Activated T-cell treated with anti-CD3 and anti-CD28 coated beads, Interleukin-2, amount 50 U/mL, for 48 hours (primary cell): ENCODE measurements at places on chromosomes 13 and 19.

DNA sequence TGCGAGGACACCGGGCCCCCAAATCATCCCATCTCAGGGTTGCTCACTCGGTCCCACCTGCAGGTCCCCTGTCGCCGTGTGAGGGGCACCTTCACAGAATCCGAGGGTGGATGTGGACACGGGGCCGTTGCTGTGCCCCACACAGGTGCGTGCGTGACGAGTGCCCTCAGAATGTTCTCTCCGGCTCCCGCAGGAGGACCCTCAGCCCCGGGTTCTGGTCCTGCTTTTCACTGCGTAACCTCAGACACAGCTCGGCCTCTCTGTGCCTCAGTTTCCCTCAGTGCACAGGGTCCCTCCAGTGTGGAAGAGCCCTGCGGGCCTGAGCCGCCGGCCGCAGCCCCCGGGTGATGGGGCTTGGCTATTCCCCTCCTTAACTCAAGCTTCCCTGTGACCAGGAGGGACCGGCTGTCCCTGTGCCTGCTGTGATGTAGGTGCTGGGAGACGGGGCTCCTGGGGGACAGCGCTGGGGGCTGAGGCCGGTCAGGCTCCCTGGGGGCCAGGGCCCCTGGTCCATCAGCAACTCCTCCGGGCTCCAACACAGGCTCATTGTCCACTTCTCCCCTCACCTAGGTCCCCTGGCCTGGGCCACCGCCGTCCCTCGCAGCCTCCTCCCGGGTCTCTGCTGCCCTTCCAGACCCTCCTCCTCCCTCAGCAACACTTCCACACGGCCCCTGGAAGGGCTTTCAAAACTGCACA is 4.8 kb downstream of the SHC2 start:
- DNase-seq, result no peak

- DNase-seq, result no peak
Observed at GRCh38 chr13:95375706-95376105, 74.5 kb upstream of the ABCC4 start.

- DNase-seq, result no peak
Observed at GRCh38 chr13:86882835-86883234, 788.3 kb upstream of the SLITRK5 start.

- no peak for DNase-seq
Observed at GRCh38 chr19:5851302-5851701, at the start of gene FUT3. Gene FUT3 (minus strand): TSS chr19:5851449.

GRCh38 chr19:45147835-45148676 is 12.7 kb downstream of the NKPD1 start:
- no peak for DNase-seq

DNA sequence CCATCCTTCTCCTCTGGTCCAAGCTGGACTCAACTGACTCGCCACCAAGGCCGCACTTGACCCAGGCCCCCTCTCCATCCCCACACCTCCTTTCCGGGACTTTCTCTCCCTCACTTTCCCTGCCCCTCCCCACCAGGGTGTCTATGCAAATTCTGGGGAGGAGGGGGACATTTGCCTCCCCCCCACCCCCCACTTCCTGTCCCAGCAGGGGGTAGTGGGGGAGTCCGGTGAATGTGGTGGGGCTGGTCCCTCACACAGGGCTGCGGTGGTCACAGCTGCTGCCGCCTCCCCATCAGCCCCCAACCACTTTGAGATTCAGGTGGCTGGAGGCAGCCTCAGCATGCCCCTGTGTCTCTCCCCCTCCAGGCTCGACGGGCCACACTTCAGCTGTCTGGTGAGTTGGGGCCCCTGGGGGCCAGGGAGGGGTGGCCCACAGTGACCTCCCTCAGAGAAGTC is 870 bp downstream of the SPIB start:
- DNase-seq, result no peak

GRCh38 chr13:44905556-44905955 is 83.7 kb downstream of the NUFIP1 start:
- DNase-seq, result no peak

DNA sequence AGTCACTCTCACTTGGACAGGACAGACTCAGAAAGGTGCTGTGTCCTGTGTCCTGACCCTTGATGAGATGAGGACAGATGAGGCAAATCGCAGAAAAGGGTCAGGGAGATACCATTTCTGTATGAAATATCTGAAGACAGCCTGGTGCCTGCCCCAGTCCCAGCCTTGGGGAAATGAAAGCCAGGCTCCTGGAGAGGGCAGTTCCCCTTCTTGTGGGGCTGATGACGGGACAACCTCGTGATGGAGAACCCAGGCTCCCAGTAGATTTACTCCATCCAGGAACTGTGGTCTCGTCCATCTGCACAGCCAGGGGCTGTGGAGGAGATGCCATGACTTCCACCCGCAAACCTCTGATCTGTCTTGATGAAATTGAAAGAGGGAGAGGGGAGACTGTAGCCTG is 13.8 kb downstream of the LILRB1 start:
- DNase-seq, result no peak

- DNase-seq, result no peak
Observed at GRCh38 chr13:36341718-36342117, 4.5 kb downstream of the SPART start.

DNA sequence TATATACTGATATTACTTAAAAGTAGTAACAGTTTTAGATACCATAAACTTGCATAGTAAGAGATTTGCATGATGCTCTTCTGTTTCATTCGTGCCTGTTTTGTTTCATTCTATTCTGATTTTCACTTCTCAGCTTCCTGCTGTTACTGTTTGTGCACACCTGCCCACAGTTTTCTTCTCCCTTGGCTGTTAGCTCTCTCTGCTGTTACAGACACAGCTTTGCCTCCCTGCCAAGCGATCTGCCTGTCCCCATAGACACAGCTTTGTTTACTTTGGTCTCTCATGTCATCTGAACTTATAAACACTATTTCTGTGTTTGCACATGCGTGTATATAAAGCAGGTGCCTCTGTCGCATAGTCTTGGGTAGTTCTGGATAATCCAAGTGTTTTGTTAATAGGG is 21.4 kb upstream of the UPF3A start:
- DNase-seq, result no peak

DNA sequence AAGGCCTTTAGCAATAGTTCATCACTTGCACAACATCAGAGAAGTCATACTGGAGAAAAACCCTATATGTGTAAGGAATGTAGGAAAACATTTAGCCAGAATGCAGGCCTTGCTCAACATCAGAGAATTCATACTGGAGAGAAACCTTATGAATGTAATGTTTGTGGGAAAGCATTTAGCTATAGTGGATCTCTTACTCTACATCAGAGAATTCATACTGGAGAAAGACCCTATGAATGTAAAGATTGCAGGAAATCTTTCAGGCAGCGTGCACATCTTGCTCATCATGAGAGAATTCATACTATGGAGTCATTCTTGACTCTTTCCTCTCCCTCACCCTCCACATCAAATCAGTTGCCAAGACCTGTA is 19.8 kb downstream of the ZNF583 start:
- DNase-seq, result no peak

GRCh38 chr13:86201477-86201876 is 402.3 kb upstream of the SLITRK6 start:
- DNase-seq, result no peak

- no peak for DNase-seq
Observed at GRCh38 chr13:103731959-103732358, 665.7 kb upstream of the SLC10A2 start.

DNA sequence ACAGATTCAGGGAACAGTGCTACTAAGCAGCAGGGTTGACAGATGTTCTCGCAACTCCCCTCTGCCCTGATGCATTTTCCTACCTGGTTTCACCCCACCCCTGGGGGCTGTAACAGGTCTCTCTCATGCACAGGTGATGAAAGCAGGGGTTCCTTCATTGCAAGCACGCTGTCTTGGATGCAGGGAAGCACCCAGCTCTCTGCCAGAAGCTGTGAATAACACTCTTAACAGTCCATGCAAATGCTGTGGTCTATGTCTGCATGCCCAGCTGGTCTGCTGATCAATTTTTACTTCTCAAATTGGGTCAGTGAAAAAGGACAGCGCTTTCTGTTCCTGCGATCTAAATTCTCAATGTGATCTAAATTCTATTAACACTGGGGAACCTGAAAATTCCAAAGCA is 246.3 kb upstream of the TSHZ3 start:
- no peak for DNase-seq

DNA sequence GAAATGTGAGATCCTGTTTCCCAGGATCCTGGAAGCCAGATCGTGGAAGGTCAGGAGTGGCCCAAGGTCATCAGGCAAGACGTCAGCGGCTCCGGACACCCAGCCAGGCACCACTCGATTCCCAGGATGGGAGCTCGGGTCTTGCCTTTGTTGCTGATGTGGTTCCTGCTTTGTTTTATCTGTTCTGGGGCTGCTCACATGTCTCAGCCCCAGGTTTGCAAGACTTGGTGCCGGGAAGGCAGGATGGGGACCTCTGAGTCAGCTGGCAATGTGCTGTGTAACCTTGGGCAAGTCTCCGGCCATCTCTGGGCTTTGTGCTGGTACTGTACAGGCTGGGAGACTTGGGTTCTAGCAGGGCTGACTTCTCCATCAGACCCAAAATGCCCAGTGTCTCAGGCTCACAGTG is 1.4 kb upstream of the FCHO1 start:
- peak; percentile 62 for DNase-seq

GRCh38 chr19:38433268-38433733 is at the start of gene RYR1:
Gene RYR1 (plus strand): TSS chr19:38433691. CDS start chr19:38433830, 139 bp downstream.
- peak; percentile 78 for DNase-seq

DNA sequence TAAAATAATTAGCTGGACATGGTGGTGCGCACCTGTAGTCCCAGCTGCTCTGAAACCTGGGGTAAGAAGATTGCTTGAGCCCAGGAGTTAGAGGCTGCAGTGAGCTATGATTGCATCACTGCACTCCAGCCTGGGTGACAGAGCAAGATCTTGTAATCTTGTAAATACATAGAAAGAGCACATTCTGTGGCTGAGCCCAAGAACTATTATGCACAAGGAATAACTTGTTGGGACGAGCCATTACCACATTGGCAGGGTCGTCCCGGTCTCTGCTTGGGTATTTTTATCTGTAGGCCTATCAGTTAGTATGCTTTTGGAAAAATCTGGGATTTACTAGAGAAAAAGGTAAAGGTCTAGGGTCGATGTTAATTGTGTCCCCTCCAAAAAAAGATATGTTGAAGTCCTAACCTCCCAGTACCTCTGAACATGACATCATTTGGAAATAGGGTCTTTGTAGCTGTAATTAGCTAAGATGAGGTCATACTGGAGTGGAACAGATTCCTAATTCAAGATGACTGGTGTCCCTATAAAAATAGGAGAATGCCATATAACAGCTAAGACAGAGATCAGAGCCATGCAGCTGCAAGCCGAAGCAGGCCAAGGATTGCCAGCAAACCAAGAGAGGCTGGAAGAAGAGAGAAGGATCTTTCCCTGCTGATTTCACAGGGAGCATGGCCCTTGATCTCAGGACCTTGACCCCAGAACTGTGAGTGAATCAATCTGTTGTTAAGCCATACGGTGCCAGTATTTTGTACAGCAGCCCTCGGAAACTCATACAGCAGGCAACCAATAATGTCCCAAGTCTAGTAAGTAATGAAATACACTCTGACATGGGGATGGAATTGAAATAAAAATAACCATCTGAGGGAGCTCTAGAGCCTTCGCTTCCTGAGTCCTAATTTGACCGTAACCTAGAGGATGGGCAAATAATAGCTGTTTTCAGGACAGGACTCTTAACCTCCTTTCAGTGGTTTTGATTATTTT is 77.0 kb downstream of the TM9SF2 start:
- no peak for DNase-seq

DNA sequence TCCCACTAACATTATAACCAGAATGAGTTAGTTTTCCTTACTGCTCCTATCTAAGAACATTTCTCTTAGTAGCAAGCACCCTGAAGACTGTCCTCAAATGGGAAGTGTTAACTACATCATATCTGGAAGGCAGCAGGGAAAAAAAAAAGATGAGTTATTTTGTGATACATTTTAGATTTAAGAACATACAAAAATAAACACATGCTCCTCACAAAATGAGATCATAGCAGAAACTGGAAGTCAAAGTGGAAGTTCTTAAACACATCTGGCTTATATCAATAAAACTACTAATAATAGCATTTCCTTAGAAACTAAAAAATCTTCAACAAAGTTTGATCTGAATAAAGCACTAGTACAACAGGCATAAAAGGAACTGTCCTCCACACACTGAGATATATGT is 70.4 kb downstream of the SLITRK6 start:
- DNase-seq, result no peak

DNA sequence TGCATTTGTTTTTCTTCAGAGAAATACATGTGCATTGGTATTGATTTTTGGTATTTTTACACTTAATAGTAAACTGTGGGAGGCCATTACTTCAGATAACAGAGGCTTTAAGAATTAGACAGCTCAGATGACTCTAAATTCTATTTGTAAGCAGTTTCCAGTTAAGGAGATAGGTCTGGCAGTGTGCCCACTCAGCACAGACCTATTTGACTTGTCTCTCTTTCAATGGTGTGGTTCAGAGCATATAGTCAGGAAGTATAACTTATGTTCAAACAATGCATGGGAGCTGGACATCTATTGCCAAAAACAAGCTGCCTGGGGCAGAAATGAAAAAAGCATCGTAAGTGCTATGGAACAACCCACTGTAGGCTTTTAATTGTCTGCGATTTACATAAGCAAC is 370.7 kb downstream of the HS6ST3 start:
- DNase-seq, result no peak

DNA sequence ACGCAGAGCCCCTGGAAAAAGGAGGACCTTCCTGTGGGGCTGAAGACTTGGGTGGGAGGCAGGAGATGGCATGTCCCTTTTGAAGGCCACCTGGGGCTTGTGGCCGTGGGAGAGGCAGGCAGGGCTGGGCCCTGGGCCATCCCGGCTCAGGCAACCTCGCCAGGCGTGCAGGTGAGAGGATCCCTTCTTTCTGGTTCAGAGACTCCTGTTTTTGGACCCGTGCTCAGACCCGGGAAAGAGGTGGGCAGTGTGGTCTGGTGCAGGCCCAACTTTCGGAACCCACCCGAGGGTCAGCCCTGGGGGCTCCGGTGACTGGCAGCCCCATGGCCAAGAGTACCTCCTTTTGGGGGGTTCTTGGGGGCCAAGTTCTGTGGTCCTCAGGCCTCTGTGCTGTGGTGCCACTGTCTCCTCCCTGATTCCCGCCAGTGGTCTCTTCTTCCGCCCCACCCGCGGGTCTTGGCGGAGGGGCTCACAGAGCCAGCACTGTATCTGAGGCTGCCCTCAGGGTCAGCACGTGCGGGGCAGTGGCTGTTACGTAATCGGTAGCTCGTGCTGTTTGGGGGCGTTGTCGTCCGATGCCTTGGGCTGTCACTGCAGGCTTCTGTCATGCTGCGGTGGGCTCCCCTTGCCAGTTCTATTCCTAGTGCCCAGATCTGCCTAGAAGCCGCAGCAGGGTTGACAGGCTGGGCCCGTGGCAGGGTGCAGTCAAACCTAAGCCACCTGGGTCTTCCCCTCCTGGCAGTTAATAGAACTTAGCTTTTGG is 42.7 kb downstream of the KDM4B start:
- no peak for DNase-seq

DNA sequence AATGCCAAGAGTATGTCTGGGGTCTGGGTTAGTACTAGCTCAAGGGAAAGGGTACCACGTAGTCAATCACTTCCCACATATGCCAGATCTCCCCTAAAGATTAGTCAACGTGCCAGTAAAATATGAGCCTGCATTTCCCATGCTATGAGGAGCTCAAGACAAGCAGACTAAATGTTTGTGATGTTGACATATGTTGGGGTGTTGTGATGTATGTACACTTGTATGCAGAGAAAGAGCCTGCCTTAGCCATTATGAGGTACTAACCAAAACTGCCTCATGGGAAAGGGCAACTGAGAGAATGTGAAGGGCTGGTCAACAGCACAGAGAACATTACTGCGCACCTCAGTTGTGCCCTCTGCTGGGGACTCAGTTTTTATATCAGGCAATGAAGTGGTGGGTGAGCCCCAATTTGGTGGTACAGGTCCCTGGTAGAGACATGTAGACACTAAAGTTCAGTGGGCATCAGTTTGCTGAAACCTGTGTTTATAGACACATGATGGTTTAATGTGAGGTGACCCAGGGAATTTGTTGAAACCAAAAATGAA is 287.0 kb downstream of the DCT start:
- DNase-seq, result peak; percentile 28
